ENCODE measurements at places on chromosomes 11 and 22.
A peak's percentile ranks its signal among the peaks of the same experiment; 100 is the strongest.

DNA sequence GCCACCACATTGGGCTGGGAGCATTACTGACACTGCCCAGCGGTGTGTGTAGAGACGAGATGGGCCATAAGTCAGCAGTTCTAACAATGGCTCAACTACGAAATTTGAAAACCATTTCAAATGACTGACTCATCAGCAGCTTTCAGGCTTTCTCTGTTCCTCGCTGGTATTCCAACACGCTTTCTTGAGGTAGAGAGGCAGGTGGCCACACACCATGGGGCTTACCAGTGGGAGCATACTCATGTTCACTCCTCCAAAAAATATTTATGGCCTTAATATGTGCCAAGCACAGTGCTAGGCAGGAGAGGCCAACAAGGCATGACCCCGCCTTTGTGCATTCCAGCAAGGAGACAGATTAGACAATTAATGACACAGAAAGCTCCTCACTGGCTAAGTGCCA lies 20.3 kb downstream of the ARFGAP2 start:
- ATAC-seq = no peak

- ATAC-seq = no peak
Measured at GRCh38 chr22:17085277-17086181, 729 bp downstream of the IL17RA start.

DNA sequence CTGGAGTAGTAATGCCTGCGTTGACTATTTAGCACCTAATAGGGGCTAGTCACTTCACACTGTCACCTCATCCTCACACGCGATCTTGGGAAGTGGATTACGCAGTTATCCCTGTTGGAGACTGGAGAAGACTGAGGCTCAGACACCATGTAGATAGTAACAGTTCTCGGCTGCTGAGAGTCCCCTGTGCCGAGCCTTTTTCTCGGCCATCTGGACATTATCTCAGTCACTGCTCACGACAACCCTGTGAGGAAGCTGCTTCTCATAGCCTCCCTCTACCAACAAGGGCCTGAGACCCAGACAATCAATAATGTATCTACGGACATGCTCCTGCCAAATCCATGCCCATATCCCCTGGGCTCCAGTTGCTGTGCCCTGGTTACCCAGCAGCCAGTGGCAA lies 25.9 kb downstream of the SCUBE1 start:
- no peak for ATAC-seq

DNA sequence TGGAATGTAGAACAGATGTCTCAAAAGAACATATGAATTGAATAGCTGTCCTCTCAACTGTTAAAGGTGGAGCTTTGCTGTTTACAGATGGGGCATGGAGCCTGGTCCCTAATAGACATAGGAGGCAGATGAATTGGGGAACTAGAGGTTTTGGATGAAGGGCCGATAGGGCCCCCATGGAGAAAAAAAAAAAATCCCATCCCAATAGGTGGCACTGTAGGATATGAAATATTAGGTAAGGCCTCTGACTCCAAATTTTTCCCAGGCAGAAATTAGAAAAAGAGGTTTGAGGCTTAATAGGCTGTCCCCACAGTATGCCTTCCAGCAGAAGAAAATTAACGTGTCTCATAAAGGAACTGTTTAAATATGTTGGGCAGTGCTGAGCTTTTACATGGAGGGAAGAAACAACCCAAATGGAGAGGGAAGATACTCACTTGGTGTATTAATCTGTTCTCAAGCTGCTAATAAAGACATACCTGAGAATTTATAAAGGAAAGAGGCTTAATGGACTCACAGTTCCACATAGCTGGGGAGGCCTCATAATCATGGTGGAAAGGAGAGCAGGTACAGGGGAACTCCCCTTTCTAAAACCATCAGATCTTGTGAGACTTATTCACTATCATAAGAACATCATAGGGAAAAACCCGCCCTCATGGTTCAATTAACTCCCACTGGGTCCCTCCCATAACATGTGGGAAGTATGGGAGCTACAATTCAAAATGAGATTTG lies 30.1 kb upstream of the TMEM45B start:
- ATAC-seq = no peak

DNA sequence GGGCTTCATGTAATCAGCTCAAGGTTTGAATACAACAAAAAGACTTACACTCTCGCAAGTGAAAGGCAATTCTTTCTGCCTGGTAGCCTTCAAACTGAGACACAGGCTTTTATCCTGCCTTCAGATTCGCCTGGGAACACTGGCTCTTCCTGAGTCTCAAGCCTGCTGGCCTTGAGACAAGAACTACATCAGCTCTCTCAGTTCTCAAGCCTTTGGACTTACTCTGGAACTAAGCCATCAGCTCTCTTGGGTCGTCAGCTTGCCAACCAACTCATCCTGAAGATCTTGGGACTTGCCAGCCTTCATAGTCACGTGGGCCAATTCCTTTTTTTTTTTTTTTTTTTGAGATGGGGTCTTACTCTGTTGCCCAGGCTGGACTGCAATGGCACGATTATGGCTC lies 35.7 kb upstream of the LRRC10B start:
- no peak for ATAC-seq

GRCh38 chr22:50695421-50696250 lies 23.0 kb downstream of the SHANK3 start:
- no peak for ATAC-seq

DNA sequence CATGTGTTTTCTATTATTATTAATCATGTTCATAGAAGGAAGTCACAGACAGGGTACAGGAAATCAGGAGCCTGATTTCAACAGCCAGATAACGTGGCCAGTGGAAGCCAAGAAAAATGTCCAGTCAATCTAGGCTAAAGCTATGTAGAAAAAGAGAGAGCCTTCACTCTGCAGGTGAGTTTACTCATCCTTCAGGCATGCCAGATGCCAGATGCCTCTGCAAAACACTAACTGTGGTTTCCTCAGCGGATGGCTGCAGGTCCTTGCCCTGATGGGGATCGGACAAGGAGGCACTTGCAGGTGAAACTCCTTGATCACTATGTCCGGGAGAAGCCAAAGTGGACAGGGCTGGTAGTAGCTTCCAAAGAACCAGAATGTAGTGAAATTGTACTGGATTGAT lies 962.3 kb upstream of the RAG2 start:
- ATAC-seq = no peak

- ATAC-seq = no peak
Measured at GRCh38 chr11:120121336-120121735, 16.6 kb downstream of the TRIM29 start.

DNA sequence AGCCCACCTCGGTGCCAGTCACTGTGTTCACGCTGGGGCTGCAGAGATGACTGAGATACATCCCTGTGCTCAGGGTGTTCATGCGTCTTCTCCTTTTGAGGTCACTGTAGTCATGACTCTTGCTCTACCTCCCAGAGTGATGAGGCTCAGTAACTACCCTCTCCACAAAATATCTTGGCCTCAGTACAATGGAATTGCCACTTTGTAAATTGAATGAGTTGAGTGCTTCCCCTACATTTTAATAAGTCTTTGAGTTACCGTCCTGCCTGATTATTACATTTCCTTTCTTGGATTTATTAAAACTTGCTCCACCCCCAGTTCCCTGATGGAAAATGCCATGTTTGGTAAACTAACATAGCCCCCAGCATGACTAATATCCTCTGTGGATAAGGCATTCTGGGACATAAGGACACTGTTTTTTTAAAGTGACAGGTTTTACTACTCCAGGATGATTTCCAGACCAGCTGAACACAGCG lies 15.9 kb downstream of the PRSS23 start:
- peak; percentile 22 for ATAC-seq

DNA sequence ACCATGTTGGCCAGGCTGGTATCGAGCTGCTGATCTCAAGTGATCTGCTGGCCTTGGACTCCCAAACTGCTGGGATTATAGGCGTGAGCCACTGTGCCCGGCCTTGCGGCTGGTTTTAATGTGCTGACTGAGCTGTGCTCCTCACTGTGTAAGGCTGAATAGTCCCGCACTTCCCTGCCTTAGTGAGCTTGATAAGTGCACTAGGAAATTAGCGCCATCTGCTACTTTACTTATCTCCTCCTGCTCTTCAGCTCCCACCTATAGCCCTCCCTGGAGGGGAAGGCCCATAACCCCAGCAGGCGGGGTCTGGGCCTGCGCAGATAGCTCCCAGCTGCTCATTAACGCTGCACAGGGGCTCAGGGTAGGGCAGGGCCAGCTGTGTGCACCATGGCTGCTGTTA lies 49.4 kb downstream of the CLMP start:
- ATAC-seq = no peak

GRCh38 chr11:63765688-63766241 lies 2.8 kb downstream of the ZFTA start:
- no peak for ATAC-seq

DNA sequence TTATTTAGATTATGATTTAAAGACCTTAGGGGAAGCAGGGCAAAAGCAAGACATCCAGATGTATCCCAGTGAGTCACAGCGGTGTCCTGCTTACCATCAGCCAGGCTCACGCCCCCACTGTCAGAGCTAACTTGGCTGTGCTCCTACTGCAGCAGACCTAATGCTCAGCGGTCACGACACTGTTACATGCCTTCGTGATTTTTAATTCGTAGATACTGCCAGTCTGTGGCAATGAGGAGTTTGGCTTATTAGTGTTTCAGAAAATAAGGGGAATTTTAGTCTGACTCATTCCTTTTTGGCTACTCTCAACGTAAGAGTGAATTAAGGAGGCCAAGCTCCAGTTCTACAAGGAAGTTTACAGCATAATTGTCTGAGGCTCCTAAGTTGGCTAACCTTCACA lies 22.7 kb downstream of the EFCAB6 start:
- peak; percentile 99 for ATAC-seq

DNA sequence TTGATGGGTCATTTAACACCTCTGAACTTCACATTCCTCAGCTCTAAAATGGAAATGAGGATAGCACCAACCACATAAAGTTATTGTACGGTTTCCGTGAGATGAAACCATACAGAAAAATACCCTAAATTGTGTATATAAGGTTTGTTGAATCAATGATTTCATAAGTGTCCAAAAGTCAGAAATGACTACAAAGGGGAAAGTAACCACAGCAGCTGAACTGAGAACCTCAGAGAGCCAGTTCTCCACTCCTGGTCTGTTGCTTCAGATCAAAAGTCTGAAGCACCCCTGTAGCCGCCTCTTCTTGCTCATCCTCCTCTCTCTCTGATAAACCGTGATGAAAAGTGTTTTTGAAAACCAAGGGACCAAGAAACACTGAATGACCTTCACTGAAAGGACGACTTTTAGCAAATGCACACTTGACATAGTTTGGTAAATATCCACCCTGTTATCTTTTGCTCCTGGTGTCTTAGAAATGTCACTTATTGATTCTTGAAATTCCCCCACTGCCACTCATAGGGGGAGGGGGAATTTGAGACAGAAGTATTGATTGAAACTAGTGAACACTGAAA lies 194.5 kb downstream of the NAV2 start:
- no peak for ATAC-seq

DNA sequence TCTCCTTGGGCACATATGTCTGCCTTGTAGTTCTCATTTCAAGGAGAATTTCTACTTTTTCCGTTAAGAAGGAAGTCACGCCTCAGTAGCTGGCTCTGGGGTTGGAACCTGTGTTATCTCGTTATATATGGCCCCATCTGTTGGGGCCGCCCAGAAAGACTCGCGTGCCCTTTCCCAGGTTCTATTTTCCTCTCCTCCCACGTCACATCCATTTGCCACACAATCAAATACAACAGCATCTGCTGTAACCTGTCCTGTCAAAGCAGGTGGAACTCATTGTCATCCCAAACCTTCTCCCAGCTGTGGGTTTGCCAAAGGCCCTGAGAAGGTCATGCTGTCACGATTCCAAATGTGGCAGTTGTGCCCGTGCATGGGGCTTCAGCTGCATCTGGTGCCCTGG lies 213.1 kb upstream of the ZBED5 start:
- ATAC-seq = no peak

DNA sequence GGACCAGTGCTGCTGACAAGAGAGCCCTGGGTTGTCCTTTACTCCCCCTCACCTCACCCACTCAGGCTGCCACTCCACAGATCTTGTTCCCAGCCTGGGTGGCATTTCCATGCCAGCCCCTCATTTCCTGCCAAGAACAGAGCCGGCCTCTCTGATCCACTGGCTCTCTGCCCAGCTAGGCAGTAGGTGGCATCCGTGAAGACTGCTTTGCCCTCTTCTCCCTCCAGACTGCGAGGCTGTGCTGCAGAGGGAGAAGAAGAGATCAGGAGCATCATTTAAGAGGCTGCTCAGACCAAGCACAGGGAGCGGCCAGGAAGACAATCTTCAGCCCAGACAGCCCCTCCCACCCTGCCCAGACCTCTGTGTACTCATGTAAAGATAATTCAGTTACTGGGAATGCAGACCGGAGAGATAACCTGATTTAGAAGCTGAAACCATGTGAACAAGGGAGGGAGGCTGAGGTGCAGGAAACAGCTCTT lies 126.9 kb upstream of the NCAM1 start:
- peak; percentile 37 for ATAC-seq

GRCh38 chr22:19784384-19785175 lies 24.0 kb downstream of the TBX1 start:
- no peak for ATAC-seq

GRCh38 chr11:123253911-123254310 lies 58.9 kb upstream of the CLMP start:
- ATAC-seq = no peak

- no peak for ATAC-seq
Measured at GRCh38 chr11:3853899-3854659, 1.4 kb upstream of the STIM1 start.

DNA sequence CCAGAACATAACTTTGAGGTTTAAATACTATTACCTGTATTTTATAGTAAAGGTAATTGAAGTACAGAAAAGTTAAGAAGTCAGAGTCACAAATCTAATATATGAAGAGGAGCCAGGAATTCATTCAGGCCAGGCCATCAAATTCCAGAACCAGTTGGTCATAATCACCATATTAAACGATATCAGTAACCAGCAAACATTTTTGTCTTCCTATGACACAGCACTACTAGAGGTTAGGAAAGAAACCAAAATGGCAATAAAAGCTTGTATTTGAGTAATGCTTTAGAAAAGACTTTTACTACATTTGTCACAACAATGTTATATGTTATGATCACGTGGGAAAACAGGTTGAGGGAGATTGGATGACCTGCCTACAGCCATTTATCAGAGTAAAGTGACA lies 62.2 kb downstream of the DKK3 start:
- ATAC-seq = no peak

DNA sequence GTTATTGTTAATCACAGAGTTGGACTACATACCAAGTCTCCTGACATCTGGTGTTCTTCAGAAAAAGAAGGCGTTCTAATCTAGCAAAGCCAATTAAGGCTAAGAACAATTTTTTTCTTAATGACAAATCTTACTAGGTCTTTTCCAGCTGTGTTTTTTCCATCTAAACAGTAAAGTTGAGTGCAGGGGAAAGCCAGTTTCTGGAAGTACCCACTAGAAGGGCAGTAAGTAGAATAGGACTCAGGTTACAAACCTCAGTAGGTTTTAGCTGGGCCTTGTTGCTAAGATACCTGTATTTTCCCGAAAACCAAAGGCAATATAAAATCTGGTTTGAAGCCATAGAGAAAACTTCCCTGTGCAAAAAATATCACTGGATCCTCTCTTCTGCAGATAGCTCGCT lies 351.9 kb downstream of the ETS1 start:
- no peak for ATAC-seq

DNA sequence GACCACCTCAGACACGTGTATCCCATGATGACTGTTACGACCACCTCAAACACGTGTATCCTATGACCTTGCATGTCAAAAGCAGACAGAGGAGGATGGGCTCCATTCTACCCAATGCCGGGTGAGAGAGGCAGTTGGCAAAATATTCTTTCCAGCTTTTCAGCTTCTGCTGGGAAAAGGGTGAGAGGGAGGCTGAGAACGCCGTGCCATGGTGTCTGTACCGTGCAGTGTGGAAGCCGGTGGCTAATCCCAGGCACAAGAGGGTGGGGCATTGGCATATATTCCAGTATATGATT lies 1478.4 kb downstream of the TBC1D22A start:
- no peak for ATAC-seq

Measured in motor neuron (in vitro differentiated cells).